NCI-H524 treated with DMSO at 0.1 percent for 48 hours (cell line): ENCODE measurements at places on chromosomes 1 and 21.

- no peak for DNase-seq
These were observed 18.1 kb downstream of the RGS2 start for GRCh38 chr1:192826791-192827546.

DNA sequence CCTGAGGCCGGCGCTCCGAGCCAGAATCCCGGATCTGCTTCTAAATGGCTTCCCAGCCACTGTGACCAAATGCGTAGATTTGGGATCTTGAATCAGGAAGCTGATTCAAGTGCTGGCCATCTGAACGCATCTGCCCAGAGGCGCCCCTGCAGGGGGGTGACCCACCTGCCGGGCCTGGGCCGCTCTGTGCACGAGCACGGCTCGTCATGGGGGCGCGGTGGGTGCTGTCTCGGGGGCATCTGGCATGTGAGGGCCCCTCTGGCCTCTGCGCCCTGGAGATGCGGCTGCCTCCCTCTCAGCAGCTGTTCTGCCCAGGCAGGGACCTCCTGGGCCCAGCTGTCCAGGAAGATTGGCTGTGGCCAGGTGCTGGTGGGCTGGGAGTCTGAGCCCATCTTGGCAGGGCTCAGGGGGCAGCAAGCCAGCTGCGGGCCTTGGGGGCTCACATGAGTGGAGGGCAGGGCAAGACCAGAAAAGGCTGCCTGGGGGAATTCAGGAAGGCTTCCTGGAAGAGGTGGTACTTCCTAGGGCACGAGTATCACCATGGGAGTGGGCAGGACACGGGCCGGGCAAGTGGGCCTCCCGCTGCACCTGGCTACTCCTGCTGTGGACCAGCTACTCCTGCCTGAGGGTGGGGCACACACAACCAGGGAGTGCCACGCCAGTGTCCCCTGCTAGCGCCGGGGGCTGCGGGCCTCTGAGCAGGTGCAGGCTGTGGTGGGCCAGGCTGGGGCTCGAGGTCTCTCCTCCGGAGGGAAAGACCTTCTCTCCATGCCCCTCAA, 25.1 kb downstream of the PLCH2 start:
- no peak for DNase-seq

- DNase-seq, result no peak
These were observed 473.5 kb upstream of the ADGRL2 start for GRCh38 chr1:81327103-81327710.

DNA sequence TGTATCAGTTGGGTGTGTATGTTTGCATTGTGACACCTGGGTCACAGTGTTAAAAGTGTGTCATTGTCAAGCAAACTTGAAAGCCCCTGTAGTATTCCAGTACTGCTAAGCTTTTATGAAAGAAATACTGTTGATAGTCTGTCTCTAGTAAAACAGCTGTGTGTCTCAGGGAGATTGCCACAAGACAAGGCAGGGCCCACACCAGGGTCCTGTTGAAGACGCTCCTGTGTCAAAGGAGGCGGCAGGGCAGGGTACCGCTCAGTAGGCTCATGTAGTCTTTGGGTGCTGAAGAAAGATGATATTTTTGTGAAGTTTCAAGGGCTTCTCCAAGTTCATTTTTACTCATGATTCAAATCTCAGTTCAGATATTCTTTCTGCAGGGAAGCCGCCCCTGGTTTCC, 132.5 kb downstream of the GALNT2 start:
- no peak for DNase-seq

- DNase-seq, result no peak
These were observed 488.9 kb downstream of the SMYD3 start for GRCh38 chr1:246018146-246018545.

DNA sequence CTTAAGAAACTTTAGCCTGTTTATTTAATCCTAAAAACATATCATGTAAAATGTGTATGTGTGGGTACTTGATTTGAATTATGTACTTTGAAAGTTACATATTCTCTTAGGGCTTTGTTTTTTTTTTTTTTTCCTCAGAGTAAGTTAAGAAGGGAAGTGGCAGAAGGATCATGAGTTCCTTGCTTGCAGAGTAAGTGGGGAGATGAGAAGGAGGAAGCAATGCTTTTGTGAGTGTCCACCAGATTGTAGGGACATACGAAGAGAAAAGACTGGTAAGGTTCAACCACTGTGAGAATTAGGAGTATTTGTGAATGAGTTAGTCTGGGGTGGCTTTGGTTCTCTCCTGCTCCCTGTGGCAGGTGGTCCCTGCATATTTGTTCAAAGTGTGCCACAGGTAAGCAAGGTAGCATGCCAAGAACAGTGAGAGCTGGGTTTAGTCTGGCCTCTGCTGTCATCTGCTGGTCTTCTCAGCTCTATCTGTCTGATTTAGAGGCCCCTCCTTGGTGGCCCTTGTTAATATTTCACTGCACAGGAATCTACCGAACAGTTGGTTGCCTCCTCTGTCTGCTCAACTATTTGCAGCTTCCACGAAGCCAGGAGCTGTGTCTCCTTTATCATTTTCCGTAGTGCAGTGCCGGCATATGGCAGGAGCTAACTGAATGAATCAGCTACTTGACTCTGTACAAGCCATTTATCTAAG, 9.5 kb downstream of the DNM3 start:
- DNase-seq, result no peak

GRCh38 chr1:18934205-18935000, 22.1 kb downstream of the IFFO2 start:
- no peak for DNase-seq

DNA sequence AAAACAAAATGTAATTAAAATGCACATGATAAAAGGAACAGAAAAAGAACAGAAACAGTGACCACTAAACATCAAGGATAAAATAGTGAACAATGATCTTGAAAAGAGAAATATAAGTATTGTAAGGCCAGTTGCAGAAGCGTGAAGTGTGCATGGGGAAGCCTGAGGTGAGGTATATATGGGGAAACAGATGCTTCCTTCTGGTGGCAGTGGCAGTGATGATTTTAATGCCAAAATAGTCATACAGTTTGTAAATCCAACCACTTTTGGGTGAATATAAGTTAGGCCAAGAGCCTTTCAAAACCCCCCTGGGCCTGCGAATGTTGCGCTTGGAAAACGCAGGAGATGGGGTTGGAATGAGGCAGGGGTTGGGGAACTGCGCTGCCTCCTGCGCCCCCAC, 27.3 kb downstream of the TTC3 start:
- DNase-seq, result no peak

DNA sequence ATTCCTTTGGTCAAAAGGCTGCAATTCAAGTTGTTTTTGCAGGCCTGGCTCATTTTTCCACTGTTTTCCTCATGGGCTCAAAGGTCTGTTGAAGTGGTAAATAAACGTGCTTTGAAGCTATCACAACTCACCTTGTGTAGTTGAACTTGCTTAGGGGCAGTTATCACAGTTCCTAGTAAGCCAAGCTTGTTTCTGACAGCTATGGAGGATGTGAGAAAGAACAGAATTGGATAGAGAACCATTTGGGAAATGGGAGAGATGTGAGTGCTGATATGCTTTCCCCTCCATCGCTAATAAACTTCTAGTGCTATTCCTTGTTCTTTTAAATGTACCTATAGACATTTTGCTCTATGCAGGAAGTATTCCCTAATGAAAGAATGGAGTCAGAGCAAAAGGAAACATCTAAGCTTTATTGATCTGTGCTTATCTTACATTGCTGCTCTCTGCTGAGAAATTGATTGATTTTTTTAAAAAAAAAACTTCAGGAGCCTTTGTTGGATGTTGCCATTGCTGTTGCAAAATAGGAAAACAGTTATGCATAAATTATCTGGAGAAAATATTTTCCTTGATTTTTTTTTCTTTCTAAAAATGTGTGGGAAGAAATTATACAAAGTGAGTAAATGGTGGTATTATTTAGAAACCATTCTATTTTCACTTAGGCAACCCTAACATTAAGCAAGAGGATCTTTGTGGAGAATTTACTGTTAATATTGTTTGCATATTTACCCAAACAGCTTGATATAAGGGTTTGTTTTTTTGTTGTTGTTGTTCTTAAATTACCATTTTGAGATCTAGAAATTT, 118.2 kb downstream of the MAGI3 start:
- no peak for DNase-seq

GRCh38 chr1:44962729-44963128, 23.7 kb downstream of the EIF2B3 start:
- DNase-seq, result peak; percentile 73

DNA sequence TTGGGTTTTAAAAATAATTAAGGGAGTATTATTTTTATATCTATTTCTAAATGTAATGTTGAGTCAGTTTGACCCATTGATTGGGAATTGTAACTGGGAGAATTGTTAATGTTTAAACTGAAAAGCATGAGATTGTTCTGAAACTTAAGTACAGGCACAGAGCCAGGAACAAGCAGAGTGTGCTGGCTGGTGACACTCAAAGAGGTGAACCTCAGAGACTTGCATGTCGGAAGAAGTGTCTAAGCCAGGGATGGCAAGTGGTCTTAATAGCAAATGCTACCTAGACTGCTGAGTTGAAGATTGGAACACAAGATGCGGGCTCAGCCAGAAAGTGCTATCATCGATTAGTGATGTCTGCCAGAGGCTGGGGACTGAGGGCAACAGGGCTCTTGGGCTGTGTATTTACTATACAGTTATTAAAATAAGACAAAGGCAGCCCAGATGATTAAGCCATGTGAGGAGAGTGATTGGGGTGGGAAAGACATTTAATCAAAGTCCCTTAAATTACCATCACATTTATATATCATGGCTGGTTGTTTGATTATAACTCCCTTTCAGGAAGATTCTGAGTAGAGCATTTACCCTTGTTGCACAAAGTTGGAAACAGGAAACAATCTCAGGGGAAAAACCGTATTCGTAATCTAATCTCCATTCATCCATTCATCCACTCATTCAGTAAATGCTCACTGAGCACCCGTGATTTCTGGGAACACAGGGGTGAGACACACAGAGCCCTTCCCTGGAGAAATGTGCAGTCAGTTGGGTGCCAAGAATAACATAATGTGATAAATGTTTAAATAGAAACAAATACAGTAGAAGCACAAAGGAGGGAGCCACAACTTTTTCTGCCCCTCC, 42.8 kb downstream of the C8A start:
- DNase-seq, result no peak

DNA sequence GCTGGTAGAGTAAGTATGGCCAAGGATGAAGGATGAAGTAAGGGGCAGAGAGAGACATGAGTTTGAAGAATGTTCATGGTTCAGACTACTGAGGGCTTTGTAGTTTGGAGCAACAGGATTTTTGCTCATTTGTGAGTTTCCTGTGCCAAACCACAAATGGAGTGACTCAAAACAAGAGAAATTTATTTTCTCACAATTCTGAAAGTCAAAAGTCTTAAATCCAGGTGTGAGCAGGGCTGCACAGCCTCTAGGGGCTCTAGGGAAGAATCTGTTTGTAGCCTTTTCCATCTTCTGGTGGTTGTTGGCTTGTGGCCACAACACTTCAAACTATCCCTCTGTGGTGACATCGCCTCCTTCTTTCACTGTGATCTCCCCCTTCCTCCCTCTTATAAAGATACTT, 58.9 kb downstream of the RHOU start:
- no peak for DNase-seq

DNA sequence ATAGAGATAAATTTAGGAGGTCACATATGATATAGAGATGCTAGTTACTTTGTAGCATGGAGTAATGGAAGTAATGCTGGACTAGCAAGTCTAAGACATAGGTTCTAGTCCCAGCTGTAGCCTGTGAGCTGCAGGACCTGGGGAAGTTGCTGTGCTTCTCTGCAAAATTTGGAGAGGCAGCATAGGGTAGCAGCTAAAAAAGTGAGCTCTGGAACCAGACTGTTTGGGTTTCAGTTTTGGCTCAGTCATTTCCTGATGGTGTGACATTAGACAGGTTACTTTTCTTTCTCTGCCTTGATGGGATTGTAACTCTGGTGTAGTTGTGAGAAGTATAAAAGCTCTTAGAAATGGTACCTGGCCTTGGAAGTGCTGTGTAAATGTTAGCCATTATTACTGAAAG, 3.3 kb downstream of the METTL13 start:
- DNase-seq, result no peak

- DNase-seq, result no peak
These were observed 12.5 kb downstream of the CSDE1 start for GRCh38 chr1:114745291-114745690.

- no peak for DNase-seq
These were observed 49.7 kb upstream of the RGS2 start for GRCh38 chr1:192759104-192759503.

DNA sequence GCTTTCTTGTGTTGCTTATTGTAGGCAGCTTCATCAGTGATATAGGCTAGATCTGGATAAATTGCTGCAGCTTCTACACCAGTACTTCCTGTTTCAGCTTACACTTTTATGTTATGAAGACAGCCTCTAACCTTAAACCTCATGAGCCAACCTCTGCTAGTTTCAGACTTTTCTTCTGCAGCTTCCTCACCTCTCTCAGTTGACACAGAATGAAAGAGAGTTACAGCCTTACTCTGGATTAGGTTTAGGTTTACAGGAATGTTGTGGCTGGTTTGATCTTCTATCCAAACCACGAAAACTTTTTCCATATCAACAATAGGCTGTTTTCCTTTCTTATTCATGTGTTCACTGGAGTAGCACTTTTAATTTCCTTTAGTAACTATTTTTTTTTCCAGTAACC, 76.9 kb upstream of the RNPC3 start:
- no peak for DNase-seq

DNA sequence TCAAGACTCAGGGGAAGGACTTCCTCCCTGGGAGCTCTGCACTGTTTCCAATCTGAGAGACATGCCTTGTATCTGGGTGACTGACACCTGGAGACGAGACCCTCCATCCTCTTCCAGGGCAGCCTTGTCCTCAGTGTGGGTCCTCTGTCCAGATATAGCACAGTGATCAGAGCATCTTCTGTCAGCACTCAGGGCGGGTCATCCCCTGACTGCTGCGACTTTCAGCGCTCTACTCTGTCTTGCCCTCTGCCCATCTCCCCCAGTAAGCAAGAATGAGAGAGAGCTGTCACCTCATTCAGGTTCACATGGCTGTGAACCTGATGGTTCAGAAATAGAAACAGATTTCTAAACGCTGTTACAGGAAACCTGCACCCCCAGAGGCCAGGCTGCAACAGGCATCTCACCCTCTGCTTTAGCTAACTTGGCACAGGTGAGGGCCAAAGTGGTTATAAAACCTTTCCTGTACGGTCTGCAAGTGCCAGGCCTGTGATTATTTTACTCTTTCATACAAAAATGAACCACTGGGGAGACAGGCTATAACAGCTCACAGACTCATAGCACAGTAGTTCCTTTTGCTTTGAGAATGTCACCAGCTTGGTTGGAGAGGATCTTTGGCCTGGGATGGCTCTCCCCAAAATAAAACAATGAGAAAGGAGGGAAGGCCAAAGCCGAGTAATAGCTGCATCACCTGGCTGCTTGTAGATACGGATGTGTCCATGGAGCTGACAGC, 11.4 kb upstream of the TENT5C start:
- DNase-seq, result no peak
